ENCODE measurements at places on chromosomes 7 and 10.

- no peak for DNase-seq
Measured at GRCh38 chr10:60663850-60664249, 114.4 kb upstream of the CDK1 start.

GRCh38 chr7:105636982-105637381, 55.7 kb upstream of the EFCAB10 start:
- DNase-seq = no peak

DNA sequence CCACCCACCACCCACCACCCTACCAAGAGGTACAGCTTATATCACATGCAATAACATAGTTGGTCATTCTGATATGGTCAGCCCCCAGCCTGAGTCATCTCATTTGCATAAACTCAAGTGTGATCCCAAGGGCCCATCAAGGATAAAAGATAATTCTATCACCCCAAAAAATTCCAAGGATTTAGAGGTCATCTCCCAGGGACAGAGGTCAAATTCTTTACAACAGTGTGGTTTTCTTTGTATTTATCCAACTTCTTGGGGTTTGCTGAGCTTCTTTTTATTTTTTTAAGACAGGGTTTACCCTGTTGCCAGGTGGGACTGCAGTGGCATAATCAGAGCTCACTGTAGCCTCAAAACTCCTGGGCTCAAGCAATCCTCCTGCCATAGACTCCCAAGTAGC, 9.4 kb upstream of the GTPBP10 start:
- no peak for DNase-seq

- DNase-seq = no peak
Measured at GRCh38 chr10:101536800-101537199, 51.3 kb downstream of the POLL start.

GRCh38 chr10:59814878-59815277, 61.6 kb upstream of the MRLN start:
- no peak for DNase-seq

- DNase-seq = no peak
Measured at GRCh38 chr10:77036993-77037734, 600.4 kb downstream of the KCNMA1 start.

DNA sequence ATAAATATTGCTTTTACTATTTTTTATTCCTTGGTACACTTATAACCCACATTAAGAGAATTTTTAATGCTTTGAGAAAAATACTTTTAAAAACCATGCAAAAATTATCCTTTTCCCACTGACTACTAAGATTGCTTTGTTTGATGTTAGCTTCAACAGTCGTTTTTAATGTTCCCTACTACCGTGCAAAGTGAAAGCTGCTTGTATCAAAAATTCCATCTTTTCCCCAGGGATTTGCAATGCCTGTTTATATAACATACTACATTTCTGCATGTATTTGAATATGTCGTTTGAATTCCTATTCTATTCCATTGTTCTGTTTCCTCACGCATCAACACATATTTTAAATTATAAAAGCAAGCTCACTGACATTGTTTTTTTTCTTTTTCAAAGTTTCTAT, 54.4 kb downstream of the TFPI2 start:
- no peak for DNase-seq

DNA sequence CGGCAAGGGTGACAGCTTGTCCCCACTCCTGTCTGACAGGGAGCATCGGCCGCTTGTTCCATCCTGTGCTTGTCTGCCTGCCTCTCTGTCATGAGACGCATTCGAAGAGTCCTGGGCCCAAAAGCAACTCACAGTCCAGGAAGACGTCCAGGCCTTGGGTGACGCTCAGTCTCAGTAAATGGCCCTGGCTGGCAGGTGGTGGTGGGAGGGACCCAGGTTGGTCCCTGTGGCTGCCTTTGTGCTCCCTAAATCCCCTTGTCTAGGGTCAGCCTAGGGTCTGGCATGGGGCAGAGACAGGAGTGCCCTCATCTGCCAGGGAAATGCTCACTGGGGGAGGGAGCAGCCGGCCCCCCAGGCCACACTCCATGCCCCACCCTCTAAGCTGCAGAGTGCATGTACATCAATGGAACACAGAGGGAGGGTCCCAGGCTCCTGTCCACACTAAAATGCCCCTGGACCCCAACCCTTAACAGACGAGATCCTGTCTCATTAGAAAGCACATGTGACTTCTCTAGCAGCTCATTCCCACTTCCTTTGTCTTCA, 295.2 kb upstream of the ZNF32 start:
- no peak for DNase-seq

GRCh38 chr10:9811601-9812000, 1206.1 kb upstream of the CELF2 start:
- no peak for DNase-seq

GRCh38 chr7:1536743-1537534, 6.4 kb downstream of the MAFK start:
- DNase-seq = peak; percentile 91

DNA sequence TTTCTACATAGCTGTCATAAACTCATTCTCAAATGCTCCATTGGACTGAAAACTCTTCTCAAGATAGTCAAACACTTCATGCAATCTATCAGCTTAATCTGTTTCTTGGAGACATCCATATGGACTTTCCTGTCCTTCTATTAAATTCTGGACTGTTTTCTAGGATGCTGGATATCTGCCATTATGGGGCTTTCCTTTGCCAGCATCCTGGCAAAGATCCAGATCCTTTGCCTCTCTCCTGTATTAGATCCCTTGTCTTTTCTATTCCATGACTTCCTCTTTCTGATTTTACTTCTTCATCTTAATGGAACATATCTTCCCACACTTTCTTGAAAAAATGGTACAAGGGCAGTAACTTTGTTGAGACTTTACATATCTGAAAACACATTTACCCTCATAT, 35.9 kb upstream of the SKAP2 start:
- DNase-seq = no peak

DNA sequence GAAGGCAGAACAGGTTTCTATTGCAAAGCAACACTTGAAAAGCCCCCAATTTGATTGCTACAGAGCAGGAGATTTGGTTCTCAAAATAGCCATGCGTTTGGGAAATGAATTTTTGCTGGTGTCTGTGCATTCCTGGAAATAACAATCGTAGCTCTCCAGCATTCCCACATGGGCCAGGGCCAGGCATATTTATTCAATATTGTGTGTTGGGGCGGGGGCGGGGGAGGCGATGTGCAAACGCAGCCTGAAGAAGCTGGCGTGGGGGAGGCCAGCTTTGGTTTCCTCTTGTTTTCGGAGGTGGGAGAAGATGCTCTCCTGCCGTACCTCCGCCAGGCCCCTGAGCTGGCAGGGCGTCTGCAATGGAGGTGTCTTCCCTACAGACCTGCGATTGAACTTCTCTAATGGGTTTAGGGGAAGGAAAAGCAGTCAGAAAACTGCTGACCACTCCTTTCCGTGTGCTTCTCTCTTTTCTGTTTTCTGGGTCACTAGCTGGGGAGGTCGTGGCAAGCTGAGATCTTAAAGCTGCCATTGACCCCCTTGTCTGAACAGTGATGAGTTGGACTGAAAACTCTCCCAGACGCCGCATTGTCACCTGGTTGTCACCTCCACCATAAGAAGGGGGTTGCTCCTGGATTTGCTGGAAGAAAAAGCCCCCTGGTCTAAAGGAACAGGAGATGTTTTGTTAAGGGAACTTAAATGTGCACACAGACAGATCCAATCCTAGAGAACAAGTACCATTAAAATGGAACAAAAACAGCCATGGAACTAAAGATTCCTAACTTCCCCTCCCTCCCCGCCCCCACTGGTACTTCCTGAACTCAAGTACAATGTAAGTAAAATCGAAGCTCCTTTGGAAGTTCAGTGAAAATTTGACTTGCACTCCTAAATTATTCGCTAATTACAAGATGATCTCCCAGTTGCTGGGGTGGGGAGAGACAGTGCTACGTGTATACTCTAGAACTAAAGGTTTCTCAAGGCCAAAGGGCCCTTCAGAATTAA, 56.4 kb upstream of the HABP2 start:
- no peak for DNase-seq

DNA sequence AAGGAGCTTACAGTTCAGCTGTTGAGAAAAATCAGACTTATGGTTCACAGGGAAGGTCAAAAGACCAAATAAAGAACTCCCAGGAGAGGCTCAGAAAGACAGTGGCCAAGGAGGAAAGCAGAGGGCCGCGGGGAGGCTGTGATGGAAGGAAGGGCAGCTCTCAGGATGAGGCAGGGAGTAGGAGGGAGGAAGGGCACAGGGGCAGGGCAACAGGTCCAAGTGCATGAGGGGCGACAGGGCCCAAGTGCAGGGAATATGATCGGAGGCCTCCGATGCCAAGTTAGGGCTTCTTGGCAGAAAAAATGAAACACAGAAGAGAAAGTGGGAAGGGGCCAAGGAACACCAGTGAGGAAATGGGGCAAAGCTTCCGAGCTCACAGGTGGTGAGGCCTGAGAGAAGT, 13.4 kb upstream of the PNLIPRP2 start:
- no peak for DNase-seq

GRCh38 chr7:16463520-16463919, 2.0 kb downstream of the SOSTDC1 start:
- DNase-seq = no peak

Measured in thoracic aorta (tissue), 2 donors.